NCI-H510A treated with DMSO at 0.1 percent for 48 hours (cell line): ENCODE measurements at places on chromosomes 6 and 20.
A peak's percentile ranks its signal among the peaks of the same experiment; 100 is the strongest.

- no peak for DNase-seq
Measured at GRCh38 chr6:157330831-157331230, 7.5 kb upstream of the TMEM242 start.

GRCh38 chr20:23450877-23451276 lies 1.8 kb downstream of the CST11 start:
- DNase-seq = no peak

GRCh38 chr20:3923818-3924217 lies 34.6 kb downstream of the PANK2 start:
- DNase-seq = no peak

GRCh38 chr6:169970306-169970988 lies 219.0 kb downstream of the ERMARD start:
- no peak for DNase-seq

- no peak for DNase-seq
Measured at GRCh38 chr6:127792616-127793015, 108.2 kb downstream of the THEMIS start.

DNA sequence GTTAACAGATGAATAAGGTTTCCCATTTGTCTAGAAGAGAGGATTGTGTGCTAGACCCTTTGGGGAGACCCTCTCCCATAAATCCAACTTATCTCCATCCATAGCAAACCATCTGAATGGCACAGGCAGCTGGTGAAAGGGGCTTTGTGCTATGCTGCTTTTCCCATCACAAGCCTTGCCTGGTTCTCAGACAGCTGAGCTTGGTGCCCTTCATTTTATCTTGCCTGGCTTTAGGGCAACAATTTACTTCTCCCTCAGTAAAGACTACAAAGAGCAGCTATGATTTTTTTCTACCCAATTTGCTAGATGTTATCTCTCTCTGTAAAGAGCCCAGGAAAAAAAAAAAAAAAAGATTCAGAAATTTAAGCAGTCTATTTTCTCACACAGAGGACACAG lies 117.0 kb upstream of the COL21A1 start:
- DNase-seq = no peak

- peak; percentile 93 for DNase-seq
Measured at GRCh38 chr20:5621305-5621704, 128.9 kb upstream of the SHLD1 start.

- no peak for DNase-seq
Measured at GRCh38 chr20:38581830-38582358, 897 bp downstream of the ADIG start.

GRCh38 chr6:29603930-29604329 lies 19.0 kb downstream of the OR2H2 start:
- DNase-seq = no peak

- DNase-seq = no peak
Measured at GRCh38 chr6:32752580-32752979, 10.8 kb downstream of the HLA-DQB2 start.

DNA sequence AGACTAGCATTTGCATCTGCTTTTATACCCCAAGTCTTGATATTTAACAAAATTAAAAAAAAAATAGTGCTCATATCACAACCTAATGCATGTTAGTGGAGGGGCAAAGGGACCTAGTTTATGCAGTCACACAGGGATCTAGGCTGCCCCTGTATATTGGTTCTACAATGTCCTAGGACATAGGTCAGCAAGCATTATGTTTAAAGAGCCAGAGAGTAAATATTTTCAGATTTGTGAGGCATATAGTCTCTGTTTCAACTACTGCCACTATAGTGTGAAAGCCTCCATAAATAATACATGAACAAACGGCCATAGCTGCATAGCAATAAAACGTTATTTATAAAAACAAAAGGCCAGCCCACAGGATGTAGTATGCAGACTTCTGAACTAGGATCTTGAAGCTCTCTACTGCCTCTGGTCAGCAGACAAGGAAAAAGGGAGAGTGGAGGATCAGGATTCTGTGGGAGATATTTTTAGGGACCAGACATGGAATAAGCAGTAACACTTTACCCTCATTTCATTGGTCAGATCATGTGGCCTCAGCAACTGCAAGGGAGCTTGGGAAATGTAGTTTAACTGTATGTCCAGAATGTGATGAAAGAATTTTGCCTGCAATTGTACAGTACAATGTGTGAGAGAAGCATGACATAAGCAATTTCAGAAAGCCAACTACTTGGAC lies 414.2 kb upstream of the SPTLC3 start:
- peak; percentile 39 for DNase-seq

GRCh38 chr6:75437421-75437891 lies 56.1 kb downstream of the FILIP1 start:
- DNase-seq = no peak

GRCh38 chr6:81241126-81242041 lies 511.1 kb downstream of the TENT5A start:
- DNase-seq = no peak

DNA sequence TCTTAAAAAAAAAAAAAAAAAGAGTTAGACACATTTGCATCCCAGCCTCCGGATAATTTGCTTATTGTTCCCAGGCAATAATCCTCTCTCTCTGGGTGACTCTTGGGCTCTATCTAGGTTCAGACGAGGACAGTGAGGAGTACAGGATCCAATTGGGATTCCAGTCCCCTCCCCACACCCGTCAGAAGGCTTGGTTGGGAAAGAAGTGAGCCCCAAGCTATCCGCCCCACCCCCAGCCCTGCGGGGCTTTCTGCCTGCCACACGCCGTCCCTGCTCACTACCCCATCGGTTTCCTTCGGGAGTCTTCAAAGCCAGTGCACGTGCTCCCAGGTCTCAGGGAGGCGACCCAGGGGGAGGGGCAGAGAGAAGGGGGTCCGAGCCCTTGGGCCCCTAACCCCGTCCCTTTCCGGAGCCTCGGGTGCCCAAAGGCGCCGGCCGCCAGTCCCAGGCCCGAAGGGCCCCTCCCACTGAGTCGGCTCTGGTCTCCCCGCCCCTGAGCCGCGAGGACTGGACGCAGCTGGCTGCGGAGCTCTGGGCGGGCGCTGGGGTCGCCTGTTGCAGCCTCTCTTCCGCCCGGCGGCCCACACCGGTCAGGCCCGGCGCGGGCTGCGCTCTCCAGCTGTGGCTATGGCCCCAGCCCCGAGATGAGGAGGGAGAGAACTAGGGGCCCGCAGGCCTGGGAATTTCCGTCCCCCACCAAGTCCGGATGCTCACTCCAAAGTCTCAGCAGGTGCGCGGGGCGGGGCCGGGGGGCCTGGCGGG lies 2.5 kb downstream of the MYMX start:
- peak; percentile 94 for DNase-seq

DNA sequence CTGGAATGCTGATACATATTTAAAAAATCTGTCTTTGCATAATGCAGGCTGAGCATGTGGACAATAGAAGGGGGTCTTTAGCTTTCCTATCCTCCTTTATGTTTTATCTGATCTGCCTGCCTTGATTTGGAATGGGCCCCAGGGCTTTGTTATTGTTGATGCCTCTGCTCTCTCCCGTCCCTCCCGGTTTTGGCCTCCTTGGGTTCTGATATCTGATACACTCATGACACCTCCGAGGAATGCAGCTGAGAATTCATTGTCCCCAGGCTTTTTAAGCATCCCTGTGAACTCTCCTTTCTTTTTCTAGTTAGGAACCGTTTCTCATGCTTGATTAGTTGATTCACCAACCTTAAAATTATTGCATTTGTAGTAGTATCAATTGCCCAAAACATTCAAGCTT lies 185.5 kb upstream of the RALGAPA2 start:
- DNase-seq = no peak

DNA sequence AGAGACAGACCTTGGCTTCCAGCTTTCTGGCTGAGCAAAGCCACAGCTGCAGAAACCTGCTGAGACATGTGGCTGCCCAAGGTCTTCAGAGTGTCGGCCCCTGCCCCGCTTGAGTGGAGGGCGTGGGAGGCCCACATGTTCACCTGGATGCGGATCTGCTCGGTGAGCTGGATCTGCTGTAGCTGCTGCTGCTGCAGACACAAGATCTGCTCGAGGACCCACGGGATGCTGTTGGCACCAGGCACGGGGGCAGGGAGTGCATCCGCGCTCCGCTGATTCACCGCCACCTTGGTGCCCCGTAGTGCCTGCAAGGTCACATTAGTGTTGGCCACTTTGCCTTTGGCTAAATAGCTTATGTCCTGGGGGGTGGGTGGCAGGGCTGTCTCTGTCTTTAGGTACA lies 10.7 kb downstream of the SALL4 start:
- no peak for DNase-seq

DNA sequence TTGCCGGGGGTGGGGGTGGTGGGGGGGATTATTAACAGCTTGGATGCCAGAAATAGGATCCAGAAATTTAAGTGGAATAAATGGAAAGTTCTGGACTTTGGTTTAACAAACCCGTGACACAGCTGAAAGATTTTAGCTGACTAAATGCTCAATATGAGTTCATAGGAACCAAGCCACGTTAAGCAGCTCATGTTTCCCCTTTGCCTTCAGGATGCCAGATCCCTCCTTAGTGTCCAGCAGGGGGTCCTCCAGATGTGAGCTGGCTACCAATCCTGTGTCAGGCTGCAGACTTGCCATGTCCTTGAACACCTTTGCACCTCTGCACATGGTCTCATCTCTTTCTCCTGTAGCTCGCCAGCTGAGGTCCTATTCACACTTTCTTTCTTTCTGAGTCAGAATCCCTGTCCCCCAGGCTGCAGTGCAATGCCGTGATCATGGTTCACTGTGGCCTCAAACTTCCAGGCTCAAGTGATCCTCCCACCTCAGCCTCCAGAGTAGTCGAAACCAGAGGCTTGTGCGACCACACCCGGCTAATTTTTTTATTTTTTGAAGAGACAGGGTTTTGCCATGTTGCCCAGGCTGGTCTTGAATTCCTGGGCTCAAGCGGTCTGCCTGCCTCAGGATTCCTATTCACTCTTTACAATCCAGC lies 133.3 kb upstream of the ARMC2 start:
- DNase-seq = no peak

- DNase-seq = peak; percentile 82
Measured at GRCh38 chr20:10090588-10091166, 55.9 kb downstream of the ANKEF1 start.

- no peak for DNase-seq
Measured at GRCh38 chr20:62787321-62787720, 9.0 kb upstream of the MRGBP start.

DNA sequence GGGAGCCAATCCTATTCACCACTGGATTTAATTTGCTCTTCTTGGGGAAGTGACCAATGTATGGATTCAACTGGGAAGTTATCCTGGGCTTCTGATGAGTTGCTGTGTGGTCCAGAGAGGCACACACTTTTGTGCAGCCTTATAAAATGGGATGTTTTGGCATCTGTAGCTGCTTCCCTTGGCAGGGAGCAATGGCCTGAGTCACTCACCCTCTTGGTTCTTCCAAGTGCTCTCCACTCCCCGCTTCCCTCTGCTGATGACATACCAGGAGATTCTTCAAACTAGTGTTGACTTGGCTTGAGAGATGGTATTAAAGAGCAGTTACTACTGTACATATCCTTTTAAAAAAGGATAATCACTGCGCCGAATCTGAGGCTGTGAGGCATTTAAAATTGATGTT lies 105.8 kb downstream of the JARID2 start:
- peak; percentile 26 for DNase-seq

- DNase-seq = no peak
Measured at GRCh38 chr20:48843057-48843806, 15.4 kb upstream of the PREX1 start.

DNA sequence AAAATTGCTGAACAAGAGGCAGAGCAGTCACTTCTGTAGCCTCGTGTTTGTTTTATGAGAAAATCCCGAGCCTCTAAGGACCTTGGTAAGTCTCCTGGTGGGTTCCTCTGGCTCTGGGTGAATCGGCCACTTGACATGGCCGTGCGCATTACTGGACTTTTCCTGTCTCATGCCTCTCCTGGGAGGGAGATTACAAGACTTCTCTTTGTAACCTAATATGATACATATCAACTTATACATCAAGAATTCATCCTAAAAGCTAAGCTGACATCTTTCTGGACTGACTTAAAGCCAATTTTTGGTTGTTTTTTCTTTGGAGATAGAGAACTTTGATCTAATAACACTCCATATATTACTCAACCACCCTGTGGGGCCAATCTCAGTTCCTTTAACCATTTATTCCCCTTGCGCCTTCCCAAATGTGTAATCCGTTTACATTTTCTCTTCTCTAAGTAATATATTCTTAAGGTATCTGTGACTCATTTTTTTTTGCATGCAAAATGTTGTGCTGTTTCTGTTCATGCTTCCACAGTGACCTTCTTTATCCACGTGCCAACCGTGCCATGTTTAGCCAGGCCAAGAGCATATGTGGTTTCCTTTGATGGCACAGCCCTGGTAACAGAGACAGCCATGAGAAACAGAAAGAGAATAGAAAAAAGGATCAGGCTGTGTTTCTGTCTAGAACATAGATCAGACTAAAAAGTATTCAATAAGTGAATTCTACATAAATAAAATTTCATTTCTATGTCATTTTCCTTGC lies 47.5 kb upstream of the JAG1 start:
- no peak for DNase-seq

- no peak for DNase-seq
Measured at GRCh38 chr6:74891349-74891831, 314.5 kb downstream of the COL12A1 start.

GRCh38 chr6:112935402-112936078 lies 588.4 kb downstream of the RFPL4B start:
- DNase-seq = no peak

DNA sequence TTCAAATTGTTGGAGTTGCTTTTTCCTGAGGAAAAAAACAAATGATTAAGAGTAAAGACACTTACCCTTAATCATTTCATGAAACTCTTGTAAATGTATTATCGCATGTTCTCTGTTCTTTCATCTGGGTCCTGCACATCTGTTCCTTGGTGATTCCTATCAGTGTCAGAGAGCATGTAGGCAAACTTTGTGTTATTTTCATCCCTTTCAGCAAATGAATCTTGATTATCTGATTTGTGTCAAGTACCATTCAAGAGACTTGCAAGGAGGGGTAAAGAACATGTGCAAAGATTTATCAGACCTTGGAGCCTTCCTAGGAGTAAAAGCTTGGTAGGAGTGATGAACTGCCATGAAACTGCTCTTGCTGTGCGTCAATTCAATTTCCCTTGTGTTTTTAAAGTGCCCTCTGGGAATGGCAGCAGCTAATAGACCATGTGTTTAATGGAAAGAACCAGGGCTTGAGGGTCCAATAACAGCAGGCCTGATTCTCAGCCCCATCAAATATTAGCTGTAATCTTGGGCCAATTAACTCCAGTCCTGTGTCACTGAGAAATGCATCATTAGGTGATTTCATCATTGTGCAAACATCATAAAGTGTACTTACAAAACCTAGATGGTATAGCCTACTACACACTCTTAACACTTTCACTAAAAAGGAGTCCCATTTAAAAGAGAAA lies 118.9 kb upstream of the CEP85L start:
- peak; percentile 43 for DNase-seq

GRCh38 chr20:24970754-24971153 lies 21.7 kb downstream of the CST7 start:
- no peak for DNase-seq

DNA sequence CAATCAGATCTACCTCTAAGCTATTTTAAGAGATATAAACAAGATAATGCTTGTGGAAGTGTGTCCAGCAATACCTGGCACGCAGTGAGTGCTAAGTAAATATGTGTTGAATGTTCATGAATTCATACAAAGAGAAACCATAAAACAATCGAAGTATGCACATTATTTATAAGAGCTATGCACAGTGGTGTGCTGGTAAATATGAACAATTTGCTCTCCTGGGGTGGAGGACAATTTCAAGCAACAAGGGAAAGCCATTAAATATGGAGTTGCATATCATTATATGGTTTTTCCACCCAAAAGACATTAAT lies 526.6 kb upstream of the MARCKS start:
- no peak for DNase-seq
